GDM1 (cell line): ENCODE measurements at places on chromosomes 3 and 15.

GRCh38 chr3:167198949-167199600 is 181.0 kb downstream of the ZBBX start:
- no peak for DNase-seq

DNA sequence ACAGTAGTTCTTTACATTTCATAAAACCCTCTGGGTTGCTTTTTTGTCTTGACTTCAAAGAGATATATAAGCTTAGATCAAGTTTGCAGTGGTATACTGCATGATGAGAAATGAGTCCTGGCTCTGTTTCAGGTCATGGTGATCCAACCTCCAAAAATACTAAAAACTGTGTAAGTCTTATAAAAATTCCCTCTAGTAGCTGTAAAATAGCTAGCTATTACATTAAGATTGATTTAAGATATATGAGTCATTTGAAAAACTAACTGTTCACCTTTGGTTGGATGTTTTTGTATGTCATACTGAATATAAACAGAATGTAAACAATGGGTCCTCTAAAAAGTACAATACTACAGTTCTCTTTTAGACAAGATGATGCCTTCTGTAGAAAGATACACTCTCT is 879.2 kb downstream of the ROBO1 start:
- DNase-seq, result no peak

- DNase-seq, result no peak
These were observed 358.8 kb downstream of the VPS13C start for GRCh38 chr15:61701455-61701854.

GRCh38 chr3:29475854-29476253 is 195.0 kb downstream of the RBMS3 start:
- no peak for DNase-seq

DNA sequence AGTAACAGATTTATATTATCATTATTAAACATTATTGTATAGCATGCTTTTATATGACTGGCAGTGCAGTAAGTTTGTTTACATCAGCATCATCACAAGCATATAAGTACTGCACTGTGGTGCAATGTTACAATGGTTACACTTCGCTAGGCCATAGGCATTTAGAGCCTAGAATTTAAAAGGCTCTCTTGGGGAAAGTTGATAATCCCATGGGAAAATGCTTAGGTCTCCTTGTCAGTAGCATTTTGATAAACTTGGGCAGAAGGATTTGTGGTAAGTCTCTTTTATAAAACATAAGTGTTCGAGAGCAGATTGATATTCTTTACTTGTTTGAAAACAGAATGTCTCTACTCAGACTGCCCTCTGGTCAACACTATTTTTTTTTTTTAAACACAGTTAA is 7.5 kb downstream of the DTWD1 start:
- no peak for DNase-seq

DNA sequence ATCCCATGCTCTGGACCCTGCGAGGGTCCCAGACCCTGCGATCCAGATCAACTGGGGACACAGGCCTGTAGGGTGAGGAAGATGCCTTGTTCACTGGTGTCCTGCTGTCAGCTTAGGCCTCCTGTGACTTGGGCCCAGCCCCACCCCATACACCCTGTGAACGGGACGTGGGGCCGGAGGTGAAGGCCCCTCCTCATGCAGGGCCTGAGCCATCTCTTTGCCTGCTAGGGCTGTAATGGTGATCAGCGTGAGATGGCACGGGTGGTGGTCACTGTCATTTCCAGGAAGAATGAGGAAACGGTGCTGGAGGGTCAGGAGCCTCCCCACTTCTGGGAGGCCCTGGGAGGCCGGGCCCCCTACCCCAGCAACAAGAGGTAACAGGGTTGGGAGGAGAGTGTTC is 12.4 kb downstream of the VILL start:
- DNase-seq, result no peak

- DNase-seq, result no peak
These were observed 736 bp upstream of the MBNL1 start for GRCh38 chr3:152267831-152268554.

- no peak for DNase-seq
These were observed 211.0 kb downstream of the GABRB3 start for GRCh38 chr15:26561896-26562295.

- DNase-seq, result no peak
These were observed 384.3 kb upstream of the RARB start for GRCh38 chr3:25043749-25044148.

DNA sequence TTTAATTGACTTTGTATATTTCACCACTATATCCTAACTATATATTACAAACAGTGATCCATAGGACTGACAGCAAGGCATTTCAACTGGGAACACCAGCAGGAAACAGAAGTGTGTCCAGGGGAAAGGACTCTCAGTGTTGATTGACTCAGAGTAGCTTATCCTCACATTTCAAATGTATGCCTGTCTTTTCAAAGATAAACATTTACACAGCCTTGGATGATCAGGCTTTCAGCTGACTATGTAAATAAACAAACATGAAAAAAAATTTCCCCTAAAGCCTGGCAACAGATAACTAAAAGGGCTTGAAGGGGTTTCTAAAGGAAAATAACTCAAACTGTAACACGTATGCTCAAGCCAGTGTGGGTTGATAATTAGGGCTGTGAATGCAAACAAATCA is 321.8 kb downstream of the TBC1D5 start:
- DNase-seq, result no peak

GRCh38 chr3:130892759-130893375 is 1.0 kb upstream of the ATP2C1 start:
- peak; percentile 60 for DNase-seq

- no peak for DNase-seq
These were observed 211.6 kb upstream of the LRRN1 start for GRCh38 chr3:3587647-3587972.

DNA sequence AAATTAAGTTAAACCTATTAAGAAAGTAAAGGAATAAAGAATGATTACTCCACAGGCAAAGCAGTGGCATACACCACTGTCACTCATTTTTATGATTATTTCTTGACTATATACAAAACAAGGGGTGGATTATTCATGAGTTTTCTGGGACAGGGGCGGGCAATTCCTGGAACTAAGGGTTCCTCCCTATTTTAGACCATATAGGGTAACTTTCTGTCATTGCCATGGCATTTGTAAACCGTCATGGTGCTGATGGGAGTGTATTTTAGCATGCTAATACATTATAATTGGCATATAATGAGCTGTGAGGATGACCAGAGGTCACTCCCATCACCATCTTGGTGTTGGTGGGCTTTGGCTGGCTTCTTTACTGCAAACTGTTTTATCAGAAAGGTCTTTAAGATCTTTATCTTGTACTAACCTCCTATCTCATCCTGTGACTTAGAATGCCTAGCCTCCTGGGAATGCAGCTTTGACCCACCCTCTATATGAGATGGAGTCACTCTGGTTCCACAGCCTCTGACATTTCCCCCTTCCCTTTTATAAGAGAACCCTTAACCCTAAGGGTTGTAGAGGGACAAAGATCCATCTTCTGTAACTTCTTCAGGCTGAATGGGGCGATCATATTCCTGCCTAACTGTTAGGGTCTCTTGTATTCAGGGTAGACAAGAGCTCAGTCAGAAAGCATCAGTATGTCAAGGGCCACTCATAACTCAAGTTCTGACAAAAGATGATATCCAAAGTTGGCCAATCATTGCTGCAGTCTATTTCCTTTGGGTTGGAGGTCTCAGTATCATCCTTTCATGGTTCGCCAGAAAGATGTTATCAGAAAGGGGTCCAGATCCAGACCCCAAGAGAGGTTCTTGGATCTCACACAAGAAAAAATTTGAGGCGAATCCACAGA is 79.5 kb upstream of the LIPC start:
- no peak for DNase-seq

DNA sequence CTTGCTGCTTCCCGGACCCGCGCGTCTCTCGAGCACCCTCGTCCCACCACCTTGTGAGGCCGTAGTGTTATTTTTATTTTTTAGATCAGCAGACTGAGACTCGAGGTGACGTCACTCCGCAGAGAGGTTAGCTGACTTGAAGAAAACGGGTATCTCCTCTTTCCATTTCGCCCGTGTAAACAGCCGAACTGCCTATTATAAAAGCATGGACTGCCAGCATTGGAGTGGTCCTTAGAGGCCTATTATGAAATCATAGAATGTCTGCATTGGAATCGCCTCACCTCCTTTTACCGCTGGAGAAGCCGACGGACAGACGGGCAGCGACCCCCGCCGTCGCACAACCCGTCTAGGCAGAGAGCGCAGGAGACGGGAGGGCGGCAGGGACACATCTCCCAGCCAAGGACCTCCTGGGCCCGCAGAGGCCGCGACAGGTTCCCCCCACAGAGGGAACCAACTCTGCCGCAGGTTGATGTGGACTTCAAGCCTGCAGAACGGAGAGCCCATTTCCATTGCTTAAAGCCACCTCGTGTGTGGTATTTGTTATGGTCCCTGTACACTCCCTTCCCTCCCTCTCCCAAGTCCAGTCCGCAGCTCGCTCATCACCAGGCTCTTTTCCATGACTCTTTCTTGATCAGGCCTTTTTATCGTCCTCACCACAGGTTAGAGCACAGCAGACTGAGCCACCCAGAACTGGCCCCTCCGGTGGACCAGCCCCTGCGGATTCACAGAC is 540 bp upstream of the PPP1R2 start:
- no peak for DNase-seq

- DNase-seq, result no peak
These were observed 19.2 kb downstream of the PLD1 start for GRCh38 chr3:171790898-171791691.

- DNase-seq, result no peak
These were observed 8.1 kb downstream of the GOLGA6L2 start for GRCh38 chr15:23438816-23439466.

- DNase-seq, result no peak
These were observed 25.8 kb upstream of the MTHFS start for GRCh38 chr15:79922512-79923078.

DNA sequence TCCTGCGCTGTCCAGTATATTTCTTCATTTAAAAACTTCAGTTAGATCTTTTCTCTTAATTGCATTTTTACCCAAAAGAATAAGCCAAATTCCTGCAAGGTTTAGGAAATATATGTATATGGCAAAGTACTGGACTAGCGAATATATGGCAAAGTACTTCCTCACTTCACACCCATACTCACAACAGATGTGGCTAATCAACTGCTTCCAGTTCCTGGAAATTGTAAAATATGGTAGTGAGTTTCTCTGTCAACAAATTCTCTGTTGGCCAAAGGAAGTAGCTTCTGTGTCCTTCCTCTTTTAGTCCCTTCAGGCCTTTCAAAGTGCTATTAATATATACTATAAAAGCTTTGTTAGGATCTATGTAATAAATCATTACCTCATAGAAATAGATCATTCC is 22.0 kb downstream of the GPR15 start:
- no peak for DNase-seq

- no peak for DNase-seq
These were observed 80.3 kb downstream of the PEX5L start for GRCh38 chr3:179956416-179956830.

- DNase-seq, result no peak
These were observed 656.6 kb upstream of the NAALADL2 start for GRCh38 chr3:174202561-174202960.

DNA sequence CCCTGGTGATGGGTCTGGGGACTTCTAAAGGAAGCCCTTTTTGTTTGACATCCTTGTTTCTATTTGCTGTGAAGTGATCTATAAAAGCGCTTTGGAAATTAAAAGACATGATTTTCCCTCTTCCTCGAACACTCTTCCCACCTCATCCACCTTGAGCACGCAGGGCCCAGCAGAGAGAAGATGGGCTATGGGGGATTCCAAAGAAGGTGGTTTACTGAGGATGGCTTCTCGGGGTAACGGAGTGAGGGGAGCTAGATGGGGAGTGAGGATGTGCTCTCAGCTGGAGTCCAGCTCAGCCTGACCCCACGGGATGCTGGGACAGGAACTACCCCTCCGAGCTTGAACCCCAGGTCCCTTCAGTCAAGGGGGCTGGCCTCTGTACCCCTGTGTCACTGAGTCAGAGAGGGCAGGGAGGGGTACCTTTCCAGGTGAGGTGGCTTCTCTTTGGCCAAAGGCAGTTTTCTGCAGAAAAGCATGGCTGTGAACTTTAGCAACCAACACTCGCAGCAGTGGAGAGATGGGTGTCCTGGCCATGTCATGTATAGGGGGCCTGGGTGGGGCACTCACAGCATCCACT is 180.7 kb upstream of the SMAD3 start:
- no peak for DNase-seq

DNA sequence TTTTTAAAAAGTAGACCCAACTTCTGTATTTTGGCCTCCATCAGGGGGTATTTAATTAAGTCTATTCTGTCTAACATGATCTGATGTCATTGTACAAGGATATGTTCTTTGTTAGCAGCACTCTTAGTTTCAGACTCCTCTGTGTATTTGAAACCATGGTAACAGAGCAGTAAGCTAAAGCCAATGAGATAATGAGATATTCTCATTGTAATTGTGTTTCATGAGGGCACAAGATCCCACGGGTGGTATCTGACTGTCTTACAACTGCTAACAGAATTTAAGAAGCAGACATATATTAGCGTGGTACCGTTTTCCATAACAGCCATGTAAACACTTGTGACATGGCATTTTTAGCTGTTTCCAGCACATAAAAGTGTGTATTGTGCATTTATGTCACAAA is 251.2 kb upstream of the VEPH1 start:
- DNase-seq, result no peak

- no peak for DNase-seq
These were observed 31.2 kb upstream of the USP3 start for GRCh38 chr15:63473007-63473748.

DNA sequence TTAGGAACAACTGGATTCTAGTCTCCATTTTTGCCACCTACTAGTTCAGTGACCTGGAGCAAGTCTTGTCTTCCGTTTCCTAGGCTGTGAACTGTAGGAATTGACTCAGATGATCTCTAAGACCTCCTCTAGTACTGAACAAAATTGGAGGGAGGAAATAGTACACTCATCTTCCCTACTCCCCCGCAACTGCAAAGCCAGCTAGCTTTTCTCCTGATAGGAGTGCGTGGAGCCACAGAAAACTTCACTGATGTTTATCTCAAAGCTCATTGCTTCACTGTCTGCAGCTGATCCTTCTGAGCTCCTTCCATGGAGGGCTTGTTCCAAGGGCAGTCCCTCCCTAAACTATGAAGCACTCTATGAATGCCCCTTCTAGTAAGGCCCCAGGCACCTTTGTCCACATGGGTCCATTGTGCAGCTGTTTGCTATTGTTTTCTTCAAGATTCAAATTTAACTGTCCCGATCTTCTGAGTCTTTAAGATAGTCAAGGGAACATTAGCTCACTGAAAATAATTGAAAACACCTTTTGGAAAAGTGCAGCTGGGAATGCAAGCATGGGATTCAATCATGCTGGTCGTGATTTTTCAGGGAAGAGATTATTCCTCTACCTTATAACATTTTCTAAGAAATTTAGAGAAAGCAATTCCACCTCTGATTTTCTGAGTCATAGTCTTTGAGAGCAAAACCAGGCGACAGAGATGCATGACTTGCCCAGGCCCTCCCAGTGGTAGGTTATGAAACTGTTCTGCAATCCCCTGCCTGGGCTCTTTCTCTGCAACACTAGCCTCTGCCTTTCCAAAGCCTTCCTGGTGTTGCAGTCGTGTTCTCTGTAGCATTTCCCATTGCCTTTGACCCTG is 24.3 kb downstream of the FILIP1L start:
- no peak for DNase-seq
